Activated naive CD4-positive, alpha-beta T cell treated with anti-CD3 and anti-CD28 coated beads for 36 hours (primary cell): ENCODE measurements at places on chromosomes 12 and 14. TPM values are rescaled to one million over a fixed set of nuclear protein-coding genes. Genes with fewer than 3 reads are reported as not detected.

- H3K4me1 ChIP-seq, result no peaks in the 10 kb centered on the region
- H3K27me3 ChIP-seq, result no peaks in the 10 kb centered on the region
- no peak for DNase-seq
- H3K36me3 ChIP-seq, result peaks cover 1% of the 10 kb centered on the region
Measured at GRCh38 chr14:26965490-26965889, 367.7 kb upstream of the NOVA1 start.

GRCh38 chr14:99725774-99726537 is 41.9 kb downstream of the CYP46A1 start:
- H3K4me1 ChIP-seq, result peaks cover 2% of the 10 kb centered on the region
- no peaks in the 10 kb centered on the region for H3K36me3 ChIP-seq
- no peak overlapping the region for H3K27ac ChIP-seq
- H3K27me3 ChIP-seq, result peaks cover 19% of the 10 kb centered on the region
- no peak overlapping the region for H3K4me3 ChIP-seq

GRCh38 chr14:24679248-24679961 is 45.4 kb upstream of the GZMB start:
- H3K4me1 ChIP-seq, result peaks cover 53% of the 10 kb centered on the region
- no peak overlapping the region for H3K27ac ChIP-seq
- no peaks in the 10 kb centered on the region for H3K27me3 ChIP-seq
- H3K4me3 ChIP-seq, result no peak overlapping the region
- no peak for DNase-seq
- no peaks in the 10 kb centered on the region for H3K36me3 ChIP-seq

TRIM9 gene
- 0.76 TPM for total RNA-seq

GPR132 gene
- 15.3 TPM for total RNA-seq

DNA sequence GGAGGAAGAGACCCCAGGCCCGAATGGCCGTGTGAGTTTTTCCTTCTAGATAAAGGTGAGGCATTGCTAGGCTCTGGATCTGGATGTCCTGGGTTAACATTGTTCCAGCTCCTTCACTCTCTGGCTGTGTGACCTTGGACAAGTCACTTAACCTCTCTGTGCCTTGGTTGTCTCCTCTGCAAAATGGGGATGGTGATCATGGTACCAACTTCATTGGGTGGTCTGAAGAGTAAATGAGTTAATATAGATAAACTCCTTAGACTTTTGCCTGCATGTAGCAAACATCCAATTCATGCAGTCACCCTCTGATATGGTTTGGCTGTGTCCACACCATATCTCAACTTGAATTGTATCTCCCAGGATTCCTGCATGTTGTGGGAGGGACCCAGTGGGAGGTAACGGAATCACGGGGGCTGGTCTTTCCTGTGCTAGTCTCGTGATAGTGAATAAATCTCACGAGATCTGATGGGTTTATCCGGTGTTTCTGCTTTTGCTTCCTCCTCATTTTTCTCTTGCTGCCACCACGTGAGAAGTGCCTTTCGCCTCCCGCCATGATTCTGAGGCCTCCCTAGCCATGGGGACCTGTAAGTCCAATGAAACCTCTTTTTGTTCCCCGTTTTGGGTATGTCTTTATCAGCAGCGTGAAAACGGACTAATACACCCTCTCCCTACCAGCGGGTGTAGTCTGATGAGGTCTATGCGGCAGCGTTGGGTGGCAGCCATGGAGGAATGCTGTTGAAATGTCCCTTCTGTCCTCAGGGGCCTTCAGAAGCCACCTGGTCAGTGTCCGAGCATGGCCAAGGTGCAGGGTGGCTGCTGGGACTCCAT is 256.1 kb downstream of the GLT1D1 start:
- no peak overlapping the region for H3K4me3 ChIP-seq
- no peaks in the 10 kb centered on the region for H3K4me1 ChIP-seq
- no peaks in the 10 kb centered on the region for H3K27me3 ChIP-seq
- DNase-seq, result no peak
- no peaks in the 10 kb centered on the region for H3K36me3 ChIP-seq

ADAMTS20 gene
- total RNA-seq, result not detected

DNA sequence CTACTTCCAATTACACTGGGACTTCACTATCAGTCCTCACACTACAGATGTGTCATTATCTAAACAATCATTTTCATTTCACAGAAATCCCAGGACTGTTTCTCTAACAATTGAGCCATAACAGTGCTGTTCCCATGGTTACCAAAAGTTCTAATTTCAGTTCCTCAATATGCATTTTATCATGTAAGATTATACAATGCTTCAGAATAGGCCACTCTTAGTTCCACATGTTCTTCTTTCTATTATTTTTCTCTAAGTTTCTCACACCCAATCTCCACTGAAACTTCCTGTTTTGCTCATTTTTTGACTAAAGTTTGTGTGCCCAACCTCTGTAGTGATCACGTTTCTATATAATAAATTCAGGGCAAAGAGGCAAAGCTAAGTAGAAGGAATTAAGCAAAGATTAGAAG is 185.8 kb downstream of the DUSP6 start:
- no peaks in the 10 kb centered on the region for H3K27me3 ChIP-seq
- no peak overlapping the region for H3K4me3 ChIP-seq
- no peak overlapping the region for H3K27ac ChIP-seq
- peaks cover 8% of the 10 kb centered on the region for H3K4me1 ChIP-seq
- H3K36me3 ChIP-seq, result no peaks in the 10 kb centered on the region

GRCh38 chr12:103278329-103278728 is 217.4 kb downstream of the C12orf42 start:
- peaks cover 3% of the 10 kb centered on the region for H3K4me1 ChIP-seq
- H3K27ac ChIP-seq, result no peak overlapping the region
- peaks cover 2% of the 10 kb centered on the region for H3K27me3 ChIP-seq
